ENCODE measurements at places on chromosomes 2 and 18.

DNA sequence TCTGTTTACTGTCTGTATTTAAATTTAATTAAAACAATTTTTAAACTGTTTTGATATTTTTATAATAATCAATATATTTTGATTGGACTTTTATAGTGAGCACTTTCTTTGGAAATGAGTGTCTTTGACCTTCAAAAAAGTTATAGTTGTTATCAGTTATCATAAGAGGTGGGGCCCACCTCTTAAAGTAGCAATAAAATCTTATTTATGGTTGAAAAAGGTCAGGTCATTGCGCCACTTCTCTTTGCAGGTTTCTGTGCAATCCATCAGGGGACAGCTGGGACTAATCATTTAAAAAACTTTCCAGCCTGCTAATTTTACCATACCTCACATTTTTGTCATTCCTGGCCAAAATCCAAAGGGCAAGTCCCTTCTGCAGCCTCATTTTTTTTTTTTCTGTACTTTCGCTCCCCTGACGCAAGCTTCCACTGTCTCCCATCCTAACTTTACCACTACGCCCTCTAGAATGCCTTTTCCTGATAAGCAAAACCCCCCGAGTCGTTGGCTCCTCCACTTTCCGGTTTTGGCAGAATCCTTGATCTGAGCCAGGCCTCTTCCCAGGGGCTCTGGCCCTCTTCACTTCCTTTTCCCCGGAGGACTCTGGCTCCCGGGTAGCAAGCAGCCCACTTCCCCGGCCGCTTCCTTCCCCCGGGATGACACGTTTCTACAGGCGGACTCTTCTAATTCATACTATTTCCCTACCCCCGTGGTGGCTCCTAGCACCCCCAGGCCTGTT, 1.1 kb upstream of the SEH1L start:
- no peak for DNase-seq

- no peak for DNase-seq
These were observed 773.3 kb upstream of the SLC39A10 start for GRCh38 chr2:194883711-194884110.

GRCh38 chr2:177322801-177323261, 58.3 kb upstream of the NFE2L2 start:
- no peak for DNase-seq

DNA sequence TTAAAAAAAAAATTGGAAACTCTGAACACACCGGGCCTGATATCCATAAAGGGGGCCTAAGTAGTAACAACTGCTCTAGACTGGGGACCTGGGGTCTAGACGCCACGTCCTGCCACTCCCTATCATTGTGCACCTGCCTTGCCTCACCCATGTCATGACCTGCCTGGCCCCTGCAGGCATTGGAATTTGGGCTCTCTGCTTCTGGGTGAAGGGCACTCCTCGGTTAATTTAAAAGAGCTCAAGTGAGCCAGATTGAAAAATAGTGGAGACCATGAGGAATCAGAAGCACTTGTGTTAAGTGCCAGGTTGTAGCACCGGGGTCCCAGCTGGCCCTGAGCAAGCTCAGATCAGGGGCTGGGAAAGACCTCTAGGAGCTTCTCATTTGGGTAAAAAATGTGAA, 48.1 kb downstream of the SLC4A1AP start:
- DNase-seq, result no peak

GRCh38 chr2:22784566-22784965, 600.4 kb upstream of the KLHL29 start:
- DNase-seq, result no peak

- DNase-seq, result no peak
These were observed 1.7 kb downstream of the PAX3 start for GRCh38 chr2:222296911-222297599.

DNA sequence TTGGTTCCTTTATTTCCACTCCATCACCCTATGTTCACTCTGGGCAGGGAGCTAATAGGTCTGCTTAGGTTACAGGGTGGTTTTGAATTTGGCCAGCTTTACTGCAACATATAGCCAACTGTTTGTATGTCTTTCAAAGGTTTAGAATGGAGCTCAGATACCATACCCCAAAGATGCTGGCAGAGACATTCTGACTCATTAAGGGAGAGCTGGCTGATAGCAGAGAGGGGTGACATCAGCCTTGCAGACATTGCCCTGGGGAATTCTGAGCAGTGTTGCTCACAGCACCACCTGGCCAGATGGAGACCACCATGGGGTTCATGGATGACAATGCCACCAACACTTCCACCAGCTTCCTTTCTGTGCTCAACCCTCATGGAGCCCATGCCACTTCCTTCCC, 2.1 kb downstream of the PROKR1 start:
- DNase-seq, result no peak

DNA sequence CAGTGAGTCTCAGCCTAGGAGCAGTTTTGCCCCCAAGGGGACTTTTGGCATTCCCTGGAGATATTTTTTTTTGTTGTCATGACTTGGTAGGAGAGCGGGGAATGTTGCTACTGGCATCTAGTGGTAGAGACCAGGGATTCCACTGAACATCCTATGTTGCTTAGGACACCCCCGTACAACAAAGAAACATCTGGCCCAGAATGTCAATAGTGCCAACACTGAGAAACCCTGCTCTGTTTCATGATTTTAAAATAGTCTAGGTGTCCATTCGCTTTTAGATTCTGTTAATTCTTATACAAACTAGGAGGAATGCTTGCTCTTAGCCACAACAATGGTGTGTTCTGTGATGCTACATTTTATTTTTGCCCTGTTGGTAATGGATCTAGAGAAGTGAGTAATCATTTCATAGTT, 225.8 kb upstream of the SIX3 start:
- DNase-seq, result no peak

- no peak for DNase-seq
These were observed 467.3 kb upstream of the ETAA1 start for GRCh38 chr2:66929632-66930338.

GRCh38 chr2:222424729-222425671, 657 bp downstream of the SGPP2 start:
- no peak for DNase-seq

- DNase-seq, result no peak
These were observed 74.9 kb upstream of the KLF7 start for GRCh38 chr2:207240649-207241048.

GRCh38 chr2:158718196-158718585, 76.9 kb upstream of the DAPL1 start:
- DNase-seq, result no peak

GRCh38 chr2:6945087-6945813, 28.0 kb downstream of the RNF144A start:
- DNase-seq, result no peak

- DNase-seq, result no peak
These were observed 74.2 kb upstream of the SERTAD2 start for GRCh38 chr2:64727843-64728463.

DNA sequence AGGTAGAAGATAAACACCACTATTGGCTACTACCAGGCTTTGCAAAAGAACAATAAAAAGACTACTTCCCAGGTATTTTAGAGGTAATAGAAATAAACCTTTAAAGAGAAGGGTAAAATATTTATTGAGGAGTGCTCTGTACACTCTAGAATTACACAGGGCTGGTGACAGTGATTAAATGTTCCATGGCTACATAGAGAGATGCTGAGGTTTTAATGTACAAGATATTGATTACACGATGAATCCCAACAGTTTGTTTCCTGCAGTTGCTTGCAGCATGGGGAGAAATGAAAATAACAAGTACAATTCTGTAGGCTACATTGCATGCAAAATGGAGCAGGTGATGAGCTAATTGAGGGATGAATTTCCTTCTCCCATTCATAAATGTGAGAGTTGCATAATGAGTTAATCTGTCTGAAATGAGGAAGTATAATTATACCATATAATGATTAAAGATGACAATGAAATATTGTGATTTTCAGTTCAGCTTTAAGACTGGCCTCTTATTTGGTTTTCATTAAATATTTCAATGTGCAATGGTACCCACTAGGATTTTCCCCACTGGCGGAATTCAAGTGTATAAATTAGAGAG, 266.1 kb downstream of the SOCS6 start:
- DNase-seq, result no peak

Data from stimulated activated CD8-positive, alpha-beta memory T cell treated with anti-CD3 and anti-CD28 coated beads, Interleukin-15, amount 100 ng/mL, for 1 hour (primary cell).